ENCODE measurements at places on chromosomes 12 and 14.

- DNase-seq, result no peak
Observed at GRCh38 chr12:131795064-131795463, 33.1 kb upstream of the MMP17 start.

GRCh38 chr14:36604757-36605505 is 22.5 kb upstream of the NKX2-8 start:
- DNase-seq, result peak; percentile 93

GRCh38 chr12:120055231-120056000 is 61.1 kb downstream of the RAB35 start:
- no peak for DNase-seq

- DNase-seq, result no peak
Observed at GRCh38 chr14:69300601-69301221, 40.8 kb downstream of the GALNT16 start.

DNA sequence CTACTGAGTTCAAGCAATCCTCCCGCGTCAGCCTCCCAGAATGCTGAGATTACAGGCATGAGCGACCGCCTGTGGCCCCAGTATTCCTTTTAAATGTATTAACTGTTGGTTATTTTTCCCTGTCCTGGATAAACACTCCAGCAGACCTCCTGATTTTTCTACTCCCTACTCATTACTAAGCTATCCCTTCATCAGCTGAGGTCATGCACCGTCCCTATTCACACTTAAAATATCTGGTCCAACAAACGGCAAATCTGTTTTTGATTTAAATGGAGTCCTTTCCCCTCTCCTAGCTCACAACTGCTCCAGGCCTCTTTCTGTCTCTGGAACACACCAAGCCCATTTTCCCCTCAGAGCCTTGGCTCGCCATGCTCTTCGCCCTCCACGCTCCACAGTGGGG is 1003.3 kb upstream of the TMEM132C start:
- DNase-seq, result no peak

DNA sequence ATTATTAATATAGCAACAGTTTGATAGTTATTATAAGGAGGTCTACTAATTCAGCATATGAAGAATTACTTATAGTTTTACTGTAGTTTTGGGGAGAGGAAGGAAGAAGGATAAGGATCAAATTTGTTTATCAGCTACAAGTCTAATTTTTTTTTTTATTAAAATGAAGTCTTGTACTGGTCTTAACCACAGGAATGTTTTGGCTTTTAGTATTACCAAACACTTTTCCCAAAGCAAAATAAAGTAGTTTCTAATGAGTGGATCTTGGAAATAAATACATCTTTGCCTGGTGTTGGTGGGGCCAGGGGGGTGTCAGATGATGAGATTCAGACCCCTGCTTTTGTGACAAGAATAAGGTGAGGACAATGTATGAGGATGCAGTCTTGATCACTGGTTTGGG is 57.2 kb upstream of the ZDHHC17 start:
- no peak for DNase-seq

DNA sequence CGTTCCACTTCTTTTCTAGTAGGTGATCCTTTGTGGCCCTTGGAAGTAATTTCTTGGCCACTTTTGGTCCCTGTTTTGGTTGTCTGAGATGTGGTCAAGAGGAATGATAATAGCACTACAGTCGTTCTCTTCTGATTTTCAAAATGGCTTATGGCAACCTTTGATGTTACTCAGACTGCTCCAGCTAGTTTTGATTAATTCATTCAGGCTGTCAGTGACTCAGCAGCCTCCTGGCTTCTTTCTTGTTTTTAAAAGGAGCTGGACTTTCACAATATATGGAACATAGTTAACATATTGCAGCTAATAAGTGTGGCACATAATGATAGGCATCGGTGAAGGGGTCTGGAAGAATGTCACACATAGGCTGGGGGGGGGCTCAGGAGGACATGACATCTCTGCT is 47.3 kb downstream of the WDR20 start:
- no peak for DNase-seq

GRCh38 chr12:49974677-49975317 is 2.0 kb downstream of the AQP6 start:
- DNase-seq, result no peak

- no peak for DNase-seq
Observed at GRCh38 chr12:31853520-31853919, 105.7 kb upstream of the RESF1 start.

GRCh38 chr14:104927901-104928300 is 3.2 kb downstream of the PLD4 start:
- no peak for DNase-seq

- no peak for DNase-seq
Observed at GRCh38 chr12:60977966-60978365, 1282.2 kb upstream of the USP15 start.

DNA sequence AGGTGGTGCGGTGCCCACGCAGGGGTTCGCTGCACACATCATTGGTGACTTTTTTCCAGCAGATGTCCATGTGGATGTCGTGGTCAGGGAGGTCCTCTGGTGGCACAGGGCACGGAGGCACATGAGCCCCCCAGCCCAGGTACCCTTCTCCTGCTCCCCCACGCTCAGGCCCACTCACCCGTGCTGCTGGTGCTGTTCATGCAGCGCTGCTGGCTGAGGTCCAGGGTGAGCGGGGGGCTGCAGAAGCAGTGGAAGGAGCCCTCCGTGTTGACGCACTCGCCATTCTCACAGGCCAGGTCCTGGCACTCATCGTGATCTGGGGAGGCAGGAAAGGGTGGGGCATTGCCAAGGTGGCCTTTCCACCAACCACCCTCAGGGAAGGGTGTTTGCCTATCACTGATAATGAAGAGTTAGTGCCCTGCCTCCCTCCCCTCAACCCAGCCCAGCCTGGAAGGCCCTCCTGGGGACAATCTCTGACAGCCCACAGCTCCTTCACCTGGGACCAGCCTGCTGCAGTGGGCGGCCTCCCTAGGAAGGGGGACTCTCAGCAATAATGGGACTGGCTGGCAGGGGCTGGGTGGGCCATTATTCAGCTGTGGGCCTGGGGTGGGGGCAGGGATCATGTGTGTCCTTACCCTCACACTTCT is 9.8 kb downstream of the ISCA2 start:
- DNase-seq, result no peak

DNA sequence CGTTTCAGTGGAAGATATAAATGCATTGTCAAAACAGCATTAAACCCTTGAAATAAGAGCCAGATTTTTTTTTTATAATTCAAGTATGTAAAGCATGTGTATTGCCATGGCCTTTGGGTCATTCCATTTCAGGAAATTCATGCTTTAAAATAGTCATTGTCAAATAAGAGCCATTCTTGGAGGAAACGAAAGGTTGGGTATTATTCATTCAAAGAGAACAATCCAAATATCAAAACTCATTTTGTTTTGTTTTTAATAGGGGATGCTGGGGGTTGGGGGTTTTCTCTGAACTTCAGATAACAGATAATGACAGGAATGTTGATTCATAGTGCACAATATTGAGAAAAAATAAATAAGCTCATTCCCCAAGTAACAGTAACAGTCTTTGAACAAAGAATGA is 174.4 kb upstream of the NUDT4 start:
- DNase-seq, result no peak

GRCh38 chr14:36659822-36660735 is 1.6 kb upstream of the PAX9 start:
- no peak for DNase-seq
